ENCODE measurements at places on chromosomes 2 and 18.

GRCh38 chr2:36376319-36376765 is 20.8 kb downstream of the CRIM1 start:
- no peak for DNase-seq

DNA sequence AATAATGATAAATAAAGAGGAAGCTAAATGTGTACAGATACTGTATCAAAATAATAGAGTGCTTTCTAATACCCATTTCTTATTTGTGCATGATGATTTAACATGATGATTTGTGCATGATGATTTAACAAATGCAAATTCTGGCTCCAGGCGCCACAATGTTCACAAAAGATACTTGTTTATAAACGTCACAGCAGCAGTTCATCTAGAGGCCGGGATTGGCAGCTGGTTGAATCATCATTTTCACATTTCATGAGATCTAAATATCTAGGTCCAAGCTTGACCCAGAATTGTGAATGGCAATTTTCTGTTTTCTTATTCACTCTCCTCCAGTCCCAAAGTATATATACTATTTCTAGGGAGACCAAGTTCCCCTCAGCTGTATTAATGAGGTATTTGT is 322.0 kb downstream of the SUCLG1 start:
- no peak for DNase-seq

- DNase-seq: no peak
Measured at GRCh38 chr2:187138265-187138664, 289.3 kb upstream of the ZSWIM2 start.

- no peak for DNase-seq
Measured at GRCh38 chr18:3157086-3157485, 62.7 kb downstream of the MYOM1 start.

- no peak for DNase-seq
Measured at GRCh38 chr18:80200932-80201672, 46.2 kb downstream of the PARD6G start.

DNA sequence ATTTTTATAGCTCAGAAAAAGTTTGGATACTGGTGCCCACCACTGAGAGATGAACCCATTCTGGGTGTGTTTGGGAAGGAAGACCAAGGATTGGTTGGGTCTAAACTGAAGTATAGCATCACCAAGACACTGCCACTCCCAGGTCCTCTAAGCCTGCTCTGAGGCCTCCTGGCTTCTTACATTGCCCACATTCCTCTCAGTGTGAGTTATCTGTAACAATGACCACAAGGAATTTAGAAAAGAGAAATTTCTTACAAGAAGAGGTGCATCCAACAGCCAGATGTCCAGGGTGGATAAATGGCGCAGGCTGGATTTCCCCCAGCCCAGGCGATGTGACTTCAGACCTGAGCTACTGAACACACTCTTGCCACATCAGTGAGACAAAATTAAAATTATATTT is 1.6 kb upstream of the GPR45 start:
- no peak for DNase-seq

DNA sequence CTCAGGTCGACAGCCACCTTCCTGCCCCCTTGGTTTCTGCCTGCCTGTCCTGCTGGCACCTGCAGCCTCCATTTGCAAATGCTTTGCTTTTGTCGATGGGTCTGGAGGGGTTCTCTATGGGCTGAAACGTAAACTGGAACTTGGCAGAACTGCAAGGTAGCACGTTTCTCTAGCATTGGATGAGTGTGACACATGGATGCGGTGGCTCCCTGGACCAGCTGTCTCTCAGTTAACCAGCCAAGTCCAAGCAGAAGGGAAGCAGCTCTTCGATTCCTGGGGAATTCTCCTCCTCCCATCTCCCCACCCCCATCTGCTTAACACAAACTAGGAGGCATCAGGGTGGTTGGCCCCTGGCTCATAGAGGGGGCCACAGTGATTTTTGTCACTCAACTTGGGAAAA is 57.3 kb downstream of the ITGB1BP1 start:
- DNase-seq: no peak

- DNase-seq: no peak
Measured at GRCh38 chr2:235096447-235096846, 144.6 kb downstream of the SH3BP4 start.

GRCh38 chr18:59070181-59070912 is 69.3 kb upstream of the SEC11C start:
- DNase-seq: peak; percentile 61

- no peak for DNase-seq
Measured at GRCh38 chr2:238475566-238475965, 48.8 kb downstream of the ASB1 start.

- no peak for DNase-seq
Measured at GRCh38 chr18:66874375-66874774, 270.5 kb upstream of the CDH19 start.

GRCh38 chr2:235314371-235314930 is 179.4 kb upstream of the AGAP1 start:
- DNase-seq: no peak

- no peak for DNase-seq
Measured at GRCh38 chr2:67845621-67846369, 217.0 kb downstream of the C1D start.

DNA sequence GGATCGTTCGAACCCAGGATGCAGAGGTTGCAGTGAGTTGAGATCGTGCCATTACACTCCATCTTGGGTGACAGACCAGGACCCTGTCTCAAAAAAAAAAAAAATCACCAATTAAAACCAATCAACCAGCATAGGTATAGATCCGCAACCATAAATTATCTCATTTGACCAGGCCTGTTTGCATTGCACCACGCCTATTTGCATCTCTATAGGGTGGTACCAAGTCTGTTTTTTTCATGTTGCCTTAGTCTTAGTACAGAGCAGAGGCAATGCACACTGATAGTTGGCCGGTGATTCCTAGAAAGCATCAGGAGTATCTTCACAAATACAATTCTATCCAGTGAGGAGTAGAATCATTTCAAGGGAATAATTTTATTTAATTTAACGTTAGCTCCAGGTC is 9.3 kb upstream of the NPC1 start:
- DNase-seq: no peak

GRCh38 chr2:104434318-104434792 is 419.6 kb upstream of the POU3F3 start:
- DNase-seq: no peak

- no peak for DNase-seq
Measured at GRCh38 chr2:196601430-196602306, 37.8 kb upstream of the CCDC150 start.
